ENCODE measurements at places on chromosomes 13 and 19.

GRCh38 chr13:45496942-45497341 lies 32.2 kb downstream of the COG3 start:
- DNase-seq = no peak

- DNase-seq = no peak
Observed at GRCh38 chr19:54188215-54188871, 1.0 kb downstream of the MBOAT7 start.

GRCh38 chr19:12676384-12676792 lies 5.3 kb downstream of the DHPS start:
- no peak for DNase-seq

DNA sequence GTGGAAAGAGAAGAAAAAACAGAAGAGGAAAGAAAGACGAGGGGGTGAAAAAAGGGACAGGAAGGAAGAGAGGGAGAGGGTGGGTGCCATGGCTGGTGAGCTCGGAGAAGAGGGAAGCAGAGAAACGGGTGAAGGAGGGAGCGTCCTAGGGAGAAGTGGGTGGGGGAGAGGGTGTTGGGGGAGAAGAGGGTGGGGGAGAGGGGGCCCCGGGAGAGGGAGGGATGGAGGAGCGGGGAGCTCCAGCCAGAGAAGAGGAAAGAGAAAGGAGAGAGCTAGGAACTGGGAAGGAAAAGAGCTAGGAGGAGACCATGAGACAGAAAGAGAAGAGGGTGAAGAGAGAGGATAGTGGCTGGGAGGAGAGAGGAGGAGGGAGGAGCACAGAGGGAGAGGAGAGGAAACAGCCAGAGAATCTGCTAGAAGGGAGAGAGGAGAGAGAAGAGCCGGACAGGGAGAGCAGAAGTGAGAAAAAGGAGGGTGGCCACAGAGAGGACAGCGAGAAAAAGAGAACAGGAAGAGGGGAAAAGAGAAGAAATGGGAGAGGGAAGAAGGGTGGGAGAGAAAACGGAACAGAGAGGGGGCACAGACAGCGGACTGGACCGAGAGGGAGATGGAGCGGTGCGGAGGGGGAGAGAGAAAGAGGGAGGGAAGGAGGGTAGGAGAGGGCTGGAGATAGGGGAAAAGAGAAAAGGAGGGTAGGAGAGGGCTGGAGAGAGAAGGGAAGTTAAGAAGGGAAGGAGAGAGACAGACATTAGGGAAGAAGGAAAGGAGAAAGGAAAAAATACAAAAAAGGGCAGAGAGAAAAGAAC lies 11.9 kb upstream of the GARIN5A start:
- DNase-seq = no peak

DNA sequence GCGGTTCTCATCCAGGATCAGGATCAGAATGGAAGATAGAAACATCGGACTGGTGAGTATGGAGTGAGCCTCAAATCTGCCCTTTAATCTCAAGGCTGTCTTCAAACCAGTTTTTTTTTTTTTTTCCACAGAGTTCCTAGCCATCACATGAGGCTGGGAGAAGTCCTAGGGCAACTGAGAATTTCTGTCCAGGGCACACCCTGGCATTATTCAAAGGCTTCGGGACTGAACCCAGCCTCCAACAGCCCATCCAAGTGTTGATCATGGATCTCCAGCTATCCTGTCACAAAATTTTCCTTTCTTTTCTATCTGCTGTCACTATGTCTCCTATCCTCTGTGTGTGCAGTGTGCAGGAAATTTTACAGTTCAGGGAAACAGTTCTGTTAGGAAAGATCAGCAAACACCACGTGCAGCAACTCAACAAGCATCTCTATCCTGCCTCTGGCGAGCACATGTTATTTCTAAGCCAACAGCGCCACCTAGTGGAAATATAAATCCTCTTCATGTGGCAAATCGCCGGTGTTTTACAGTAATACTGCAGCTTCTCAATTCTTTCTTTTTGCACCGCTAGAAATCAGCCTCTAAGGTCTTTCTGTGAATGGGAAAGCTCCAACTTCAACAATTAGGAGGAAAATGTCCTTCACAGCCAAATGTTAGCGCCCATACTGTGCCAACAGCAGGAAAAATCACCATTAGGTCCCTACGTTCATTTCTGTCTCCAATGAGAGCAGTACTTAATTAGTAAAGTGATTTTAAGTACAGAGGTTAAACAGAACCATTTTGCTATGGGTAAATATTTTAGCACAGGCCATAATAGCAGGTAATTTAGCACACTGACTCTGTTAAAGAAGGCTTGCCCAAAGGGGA lies 21.4 kb upstream of the ZNF181 start:
- DNase-seq = peak; percentile 53

DNA sequence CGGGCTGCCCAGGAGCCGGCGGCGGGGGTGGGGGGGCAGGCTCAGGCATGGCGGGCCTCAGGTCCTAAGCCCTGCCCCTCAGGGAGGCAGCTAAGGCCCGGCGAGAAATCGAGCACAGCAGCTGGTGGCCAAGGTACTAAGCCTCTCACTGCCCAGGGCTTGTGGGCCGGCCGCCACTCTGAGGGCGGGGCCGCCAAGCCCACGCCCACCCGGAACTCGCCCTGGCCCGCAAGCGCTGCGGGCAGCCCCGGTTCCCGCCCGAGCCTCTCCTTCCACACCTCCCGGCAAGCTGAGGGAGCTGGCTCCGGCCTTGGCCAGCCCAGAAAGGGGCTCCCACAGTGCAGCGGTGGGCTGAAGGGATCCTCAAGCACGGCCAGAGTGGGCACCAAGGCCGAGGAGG lies 33.1 kb downstream of the PCDH8 start:
- DNase-seq = no peak

DNA sequence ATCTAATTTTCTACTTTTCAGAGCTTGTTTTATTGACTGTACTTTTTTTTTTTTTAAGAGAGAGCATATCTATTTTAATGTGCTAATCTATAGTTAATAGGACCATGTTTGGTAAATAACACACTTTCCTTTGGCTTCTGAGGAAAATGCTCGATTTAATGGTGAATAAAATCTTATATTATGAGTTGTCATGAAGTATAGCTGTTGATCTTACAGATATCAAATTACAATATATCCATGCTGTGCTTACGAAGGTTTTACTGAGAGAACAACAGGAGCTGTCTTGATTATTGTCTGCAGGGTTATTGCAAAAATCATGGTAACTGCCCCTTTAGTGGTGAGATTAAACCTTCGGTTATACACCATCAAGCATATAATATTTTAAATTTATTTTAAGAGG lies 29.6 kb downstream of the URI1 start:
- no peak for DNase-seq

DNA sequence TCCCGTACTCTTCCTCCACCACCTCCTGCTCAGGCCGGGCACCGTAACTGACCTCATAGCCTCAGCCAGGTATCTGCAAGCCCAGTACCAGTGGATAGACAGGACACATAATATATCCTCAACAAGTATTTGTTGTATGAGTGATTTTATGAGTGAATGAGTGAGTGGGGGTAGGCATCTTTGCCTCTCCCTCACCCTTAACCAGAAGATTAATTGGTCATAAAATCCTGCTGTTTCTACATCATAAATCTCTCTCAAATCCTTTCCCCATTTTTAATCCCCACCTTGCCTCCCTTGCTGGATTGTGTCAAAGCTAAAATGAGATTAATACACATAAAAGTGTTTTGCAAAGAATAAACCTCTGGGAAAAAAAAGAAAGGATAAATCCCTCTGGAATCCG lies 44.4 kb upstream of the HMGB1 start:
- DNase-seq = no peak

GRCh38 chr19:55056827-55057226 lies 6.1 kb downstream of the RDH13 start:
- DNase-seq = no peak

GRCh38 chr13:59247171-59247570 lies 916.6 kb downstream of the DIAPH3 start:
- no peak for DNase-seq

DNA sequence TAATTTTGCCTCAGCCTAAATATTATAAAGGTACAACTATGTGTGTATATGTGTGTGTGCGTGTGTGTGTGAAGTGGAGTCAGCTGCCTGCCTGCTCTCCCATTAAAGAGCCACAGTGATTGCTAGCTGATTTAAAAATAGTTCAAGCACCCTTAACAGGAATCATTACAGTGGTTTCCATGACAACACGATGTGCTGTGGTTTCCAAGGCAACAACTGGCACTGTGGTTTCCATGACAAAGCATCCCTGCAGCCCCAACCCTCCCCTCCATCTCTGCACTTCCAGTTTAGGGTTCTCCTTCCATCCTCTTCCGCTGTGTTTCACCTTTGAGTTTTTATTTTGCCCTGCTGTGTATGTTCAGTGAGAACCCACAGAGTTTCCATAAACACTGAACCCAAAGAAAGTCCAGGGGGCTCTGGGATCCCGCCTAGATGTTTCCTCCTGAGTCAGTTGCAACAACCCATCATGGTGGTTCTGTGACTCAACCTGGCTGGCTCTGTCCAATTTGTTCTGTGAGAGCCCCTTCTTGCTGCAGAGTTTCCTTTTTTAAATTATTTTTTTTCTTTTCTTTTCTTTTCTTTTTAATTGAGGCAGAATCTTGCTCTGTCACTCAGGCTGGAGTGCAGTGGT lies 7.1 kb upstream of the PNMA8A start:
- DNase-seq = peak; percentile 60

GRCh38 chr19:47093841-47094240 lies 19.7 kb downstream of the ZC3H4 start:
- DNase-seq = no peak

DNA sequence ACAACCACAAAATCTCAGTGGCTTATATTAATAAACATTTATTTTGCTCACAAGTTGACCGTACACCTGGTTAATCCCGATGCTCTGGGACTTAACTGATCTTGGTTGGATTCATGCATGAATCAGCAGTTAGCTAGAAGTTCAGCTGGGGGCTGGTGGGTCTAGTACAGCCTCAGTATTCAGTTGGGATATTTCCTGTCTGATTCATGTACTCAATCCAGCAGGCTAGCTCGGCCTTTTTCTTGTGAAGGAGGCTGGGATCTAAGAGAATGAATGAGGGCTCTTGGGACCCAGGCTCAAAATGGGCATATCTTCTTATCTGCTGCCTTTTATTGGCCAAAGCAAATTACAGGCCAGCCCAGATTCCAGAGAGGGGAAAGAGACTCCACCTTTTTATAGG lies 178.8 kb downstream of the KCTD12 start:
- no peak for DNase-seq

DNA sequence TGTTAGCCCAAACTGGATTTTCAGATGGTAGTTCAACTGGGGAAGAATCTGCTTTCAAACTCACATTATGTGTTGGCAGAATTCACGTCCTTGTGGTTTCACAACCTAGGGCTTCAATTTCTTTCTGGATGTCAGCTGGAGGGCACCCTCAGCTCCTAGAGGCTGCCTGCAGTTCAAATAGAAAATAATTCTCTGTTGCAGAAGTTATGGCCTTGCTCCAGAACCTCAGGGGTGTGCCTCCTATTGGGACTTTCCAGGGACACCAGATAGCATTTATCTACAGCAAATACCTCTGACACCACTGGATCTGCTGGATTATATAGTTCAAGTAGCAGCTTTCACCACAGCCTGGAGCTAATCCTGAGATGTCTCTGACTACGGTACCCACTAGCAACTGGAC lies 11.8 kb upstream of the RB1 start:
- no peak for DNase-seq

DNA sequence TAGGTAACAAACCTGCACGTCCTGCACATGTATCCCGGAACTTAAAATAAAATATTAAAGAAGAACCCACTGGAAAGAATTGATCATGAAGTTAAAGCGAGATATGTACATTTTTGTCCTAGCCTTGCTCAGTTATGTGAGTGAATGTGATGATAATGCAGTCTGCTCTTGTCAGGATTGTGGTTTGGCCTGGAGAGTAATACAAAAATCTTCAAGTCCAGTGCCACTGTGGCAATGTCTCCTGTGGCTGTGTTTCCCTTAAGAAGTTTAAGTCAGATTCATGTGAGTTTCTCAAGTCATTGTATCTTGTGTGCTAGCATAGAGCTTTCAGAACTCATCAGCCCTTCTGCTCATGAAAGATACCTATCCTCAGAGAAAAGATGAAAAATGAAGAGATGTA lies 18.0 kb upstream of the ITGBL1 start:
- no peak for DNase-seq

DNA sequence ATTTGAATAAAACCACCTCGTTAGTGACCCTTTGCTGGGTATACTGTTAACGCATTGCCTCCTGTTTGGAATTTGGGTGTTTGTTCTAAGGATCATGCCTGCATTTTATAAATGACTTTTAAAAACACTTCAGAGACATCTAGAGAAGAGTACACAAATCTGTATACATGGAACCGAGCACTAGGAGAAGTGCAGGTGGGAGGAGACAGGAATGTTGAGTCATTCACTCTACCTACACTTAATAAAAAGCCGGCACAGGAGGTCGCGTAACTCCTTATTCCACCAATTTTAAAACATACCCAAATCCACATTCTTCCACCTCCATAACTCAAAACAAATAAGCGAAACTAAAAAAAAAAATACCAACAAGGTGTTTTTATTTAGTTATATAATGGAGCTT lies 48.6 kb downstream of the FGF9 start:
- no peak for DNase-seq

DNA sequence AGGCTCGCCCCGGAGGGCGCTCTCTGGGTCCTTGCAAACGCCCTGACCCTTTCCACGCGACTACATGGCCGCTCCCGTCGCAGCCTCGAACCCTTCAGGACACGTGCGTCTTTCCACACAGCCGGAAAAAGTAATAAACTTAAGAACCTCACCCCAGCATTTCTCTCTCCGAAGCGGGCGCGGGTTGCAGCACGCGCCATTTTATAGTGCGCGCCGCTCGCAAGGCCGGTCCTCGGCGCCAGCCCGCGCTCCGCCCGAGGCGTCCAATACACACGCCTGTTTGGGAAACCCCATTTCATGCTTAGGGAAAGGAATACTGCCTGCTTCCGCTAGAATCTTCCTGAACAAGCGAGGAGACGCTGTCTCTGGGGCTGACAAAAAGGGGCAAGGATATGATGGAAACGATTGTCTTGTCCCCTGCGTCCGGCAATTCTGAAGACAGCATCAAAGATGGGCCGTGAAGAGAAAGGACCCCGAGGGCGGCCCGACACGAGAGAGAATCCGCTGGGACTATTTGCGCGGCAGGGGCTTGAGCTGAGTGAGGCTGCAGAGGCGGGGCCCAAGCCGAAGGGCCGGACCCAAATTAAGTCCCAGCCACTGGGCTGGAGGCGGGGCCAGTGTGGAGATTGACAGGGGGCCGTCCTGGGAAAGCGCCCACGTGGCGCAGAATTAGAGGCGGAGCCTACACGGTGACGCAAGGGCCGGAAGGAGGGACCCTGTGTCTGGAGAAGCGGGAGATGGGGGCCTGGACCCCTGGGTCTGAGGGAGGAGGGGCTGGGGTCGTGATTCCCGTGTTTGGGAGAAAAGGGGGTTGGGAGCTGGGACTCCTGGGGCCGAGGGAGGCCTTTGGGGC lies 14.4 kb downstream of the ACP4 start:
- DNase-seq = peak; percentile 95

GRCh38 chr19:4477034-4477801 lies 5.1 kb downstream of the HDGFL2 start:
- no peak for DNase-seq

GRCh38 chr19:35398570-35398969 lies 27.7 kb downstream of the GPR42 start:
- no peak for DNase-seq
